ENCODE measurements at places on chromosomes 1 and 21.

DNA sequence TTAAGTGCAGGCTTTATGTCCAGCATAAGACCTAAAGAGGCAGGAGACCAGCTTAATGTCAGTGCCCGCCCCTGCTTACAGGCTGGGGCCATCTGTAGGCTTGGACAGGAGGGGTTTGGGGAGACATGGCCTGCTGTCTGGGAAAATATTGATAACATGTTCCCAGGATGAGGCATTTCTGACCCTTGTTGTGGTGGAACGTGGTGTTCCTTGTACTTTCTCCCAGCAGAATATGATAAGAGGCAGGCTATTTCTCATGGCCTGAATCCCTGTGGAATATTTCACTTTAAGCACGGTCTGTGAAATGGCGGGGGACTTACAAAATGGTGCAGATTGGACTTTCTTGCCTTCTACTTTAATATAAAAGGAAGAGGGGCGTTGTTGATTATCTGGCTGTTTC, 41.9 kb upstream of the PLA2G5 start:
- H3K27me3 ChIP-seq: peaks cover 6% of the 10 kb centered on the region
- H3K36me3 ChIP-seq: no peaks in the 10 kb centered on the region
- H3K27ac ChIP-seq: no peak overlapping the region
- DNase-seq: no peak
- H3K4me1 ChIP-seq: no peaks in the 10 kb centered on the region
- no peak overlapping the region for H3K4me3 ChIP-seq

GRCh38 chr1:51444534-51445192, 74.4 kb downstream of the EPS15 start:
- peaks cover 48% of the 10 kb centered on the region for H3K36me3 ChIP-seq
- no peaks in the 10 kb centered on the region for H3K27me3 ChIP-seq
- DNase-seq: no peak
- no peak overlapping the region for H3K27ac ChIP-seq
- H3K4me1 ChIP-seq: no peaks in the 10 kb centered on the region

GRCh38 chr1:37323486-37324377, 150.6 kb upstream of the ZC3H12A start:
- H3K27ac ChIP-seq: no peak overlapping the region
- H3K4me3 ChIP-seq: no peak overlapping the region
- H3K36me3 ChIP-seq: no peaks in the 10 kb centered on the region
- DNase-seq: no peak

- H3K27ac ChIP-seq: no peak overlapping the region
- H3K4me1 ChIP-seq: no peaks in the 10 kb centered on the region
- no peak for DNase-seq
- H3K36me3 ChIP-seq: no peaks in the 10 kb centered on the region
- H3K27me3 ChIP-seq: no peaks in the 10 kb centered on the region
These were observed 150.1 kb upstream of the SOD1 start for GRCh38 chr21:31509194-31510017.

DNA sequence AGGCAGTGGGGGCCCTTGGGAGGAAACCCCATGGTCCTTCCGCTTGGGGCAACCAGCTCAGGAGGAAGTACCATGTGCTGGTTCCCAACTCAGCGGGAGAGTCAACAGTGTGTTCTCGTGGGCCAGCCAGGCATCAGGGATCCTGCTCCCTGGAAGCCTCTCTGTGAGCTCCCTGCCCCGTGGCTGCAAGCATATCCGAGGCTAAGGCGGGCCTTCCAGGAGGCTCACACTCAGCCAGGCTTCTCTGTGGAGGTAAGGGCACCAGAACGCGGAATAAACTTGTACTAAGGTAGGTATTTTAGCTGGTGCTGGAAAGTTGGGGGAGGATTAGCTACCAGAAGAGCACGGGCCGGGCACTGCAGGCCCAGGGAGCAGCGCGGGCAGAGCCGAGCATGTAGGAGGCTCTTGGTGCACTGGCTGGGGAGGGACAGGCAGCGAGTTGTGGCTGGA, 74.7 kb upstream of the POU3F1 start:
- H3K4me1 ChIP-seq: peaks cover 39% of the 10 kb centered on the region
- DNase-seq: no peak
- H3K36me3 ChIP-seq: no peaks in the 10 kb centered on the region
- no peak overlapping the region for H3K27ac ChIP-seq

GRCh38 chr1:187787736-187788135, 959.0 kb downstream of the PLA2G4A start:
- no peak for DNase-seq
- H3K27ac ChIP-seq: no peak overlapping the region
- H3K4me3 ChIP-seq: no peak overlapping the region
- no peaks in the 10 kb centered on the region for H3K4me1 ChIP-seq

Measured in RWPE2 (cell line).